Stimulated activated CD4-positive, alpha-beta T cell treated with anti-CD3 and anti-CD28 coated beads, Interleukin-1b, Interleukin-23, amount 100 ng/mL, for 1 hour (primary cell): ENCODE measurements at places on chromosomes 13 and 19.

DNA sequence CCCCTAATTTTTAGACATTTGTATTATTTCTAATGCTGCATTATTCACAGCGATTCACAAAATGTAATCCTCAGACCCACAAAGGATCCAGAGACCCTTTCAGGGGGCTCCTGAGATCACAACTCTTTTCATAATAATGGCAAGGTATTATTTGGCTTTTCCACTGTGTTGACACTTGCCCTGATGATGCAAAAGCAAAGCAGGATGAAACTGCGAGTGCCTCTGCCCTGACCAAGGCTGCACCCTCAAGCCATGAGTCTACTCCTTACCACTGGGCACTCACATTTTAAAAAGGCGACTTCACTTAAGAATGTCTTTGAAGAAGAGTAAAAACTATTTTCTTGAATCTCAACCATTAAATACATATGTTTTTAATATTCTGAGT lies 11.4 kb downstream of the ELF1 start:
- no peak for DNase-seq

GRCh38 chr13:61370520-61370919 lies 45.1 kb downstream of the PCDH20 start:
- no peak for DNase-seq

GRCh38 chr13:102817907-102818306 lies 19.0 kb downstream of the BIVM start:
- DNase-seq, result no peak

DNA sequence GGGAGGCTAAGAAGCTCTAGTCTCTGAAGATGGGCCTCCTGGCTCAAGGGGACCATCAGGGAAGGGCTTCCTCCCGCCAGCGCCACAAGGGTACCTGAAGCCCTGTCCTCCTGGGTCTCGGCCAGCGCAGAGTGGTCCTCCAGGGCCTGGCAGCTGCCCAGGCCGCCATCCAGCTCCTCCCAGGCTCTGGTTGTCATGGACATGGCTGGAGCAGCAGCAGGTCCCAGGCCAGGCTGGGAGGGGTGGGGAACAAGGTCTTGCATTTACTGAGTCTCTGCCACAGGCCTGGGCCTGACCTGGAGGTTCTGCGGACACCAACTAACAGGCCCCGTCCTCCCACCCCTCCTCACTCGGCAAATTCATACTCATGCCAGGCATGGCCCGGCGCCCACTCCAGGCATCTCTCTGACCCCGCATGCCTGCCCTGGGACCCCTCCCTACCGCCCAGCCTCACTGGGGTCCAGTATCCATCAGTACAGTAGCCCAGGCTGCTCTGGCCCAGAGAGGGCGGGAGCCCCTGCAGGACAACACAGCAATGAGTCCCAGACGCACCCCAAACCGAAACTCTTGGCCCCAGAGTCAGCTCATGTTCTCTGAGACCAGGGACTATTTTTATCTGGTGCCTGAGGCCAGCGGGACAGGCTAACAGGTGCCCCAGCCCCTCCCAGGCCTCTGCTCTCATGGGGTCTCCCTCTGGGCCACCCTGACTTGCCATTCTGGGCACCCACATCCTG lies 938 bp downstream of the JSRP1 start:
- no peak for DNase-seq

DNA sequence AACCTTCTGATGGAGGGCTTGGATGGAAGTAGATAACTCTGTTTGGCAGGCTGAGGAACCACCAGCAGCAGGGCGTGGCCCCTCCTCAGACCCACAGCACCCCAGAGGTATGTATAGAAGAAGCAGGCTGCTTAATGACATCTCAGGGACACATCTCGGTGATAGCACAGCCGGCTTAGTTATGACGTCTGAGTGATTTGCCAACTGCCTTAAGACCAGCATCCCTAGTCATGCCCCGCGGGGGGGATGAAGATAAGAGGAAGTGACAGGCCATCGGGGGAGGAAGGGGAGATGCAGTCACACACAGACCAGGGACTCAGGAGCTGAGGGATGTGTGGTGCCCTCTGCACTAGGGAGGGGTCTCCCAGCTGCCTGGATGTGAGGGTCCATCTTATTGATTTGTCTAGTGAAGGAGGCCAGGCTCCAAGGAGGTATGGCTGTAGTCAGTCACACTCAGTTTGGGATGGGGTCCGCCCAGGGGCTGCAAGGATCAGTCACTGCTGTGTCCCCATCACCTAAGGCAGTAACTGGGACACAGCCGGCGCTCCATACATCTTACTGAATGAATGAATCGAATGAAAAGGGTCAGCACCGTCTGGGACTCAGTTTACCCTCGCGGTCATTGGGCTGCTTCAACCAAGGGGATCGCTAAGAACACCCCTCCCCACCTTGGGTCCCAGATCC lies 19.2 kb upstream of the ERCC1 start:
- no peak for DNase-seq

GRCh38 chr13:97122381-97122996 lies 99.6 kb upstream of the MBNL2 start:
- DNase-seq, result no peak

GRCh38 chr19:48249502-48250014 lies 6.2 kb downstream of the CARD8 start:
- DNase-seq, result peak; percentile 48

DNA sequence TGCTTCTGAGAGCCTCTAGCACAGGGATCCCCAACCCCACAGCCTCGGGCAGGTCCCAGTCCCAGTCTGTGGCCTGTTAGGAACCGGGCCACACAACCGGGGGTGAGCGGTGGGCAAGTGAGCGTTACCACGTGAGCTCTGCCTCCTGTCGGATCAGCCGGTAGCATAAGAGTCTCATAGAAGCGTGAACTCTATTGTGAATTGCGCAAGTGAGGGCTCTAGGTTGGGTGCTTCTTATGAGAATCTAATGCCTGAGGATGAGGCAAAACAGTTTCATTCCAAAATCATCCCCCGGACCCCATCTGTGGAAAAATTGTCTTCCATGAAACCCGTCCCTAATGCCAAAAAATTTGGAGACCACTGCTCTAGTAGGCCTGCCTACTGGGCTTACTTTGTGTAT lies 87.0 kb upstream of the UBL3 start:
- no peak for DNase-seq

- no peak for DNase-seq
Observed at GRCh38 chr19:16369664-16370576, 45.3 kb downstream of the KLF2 start.

DNA sequence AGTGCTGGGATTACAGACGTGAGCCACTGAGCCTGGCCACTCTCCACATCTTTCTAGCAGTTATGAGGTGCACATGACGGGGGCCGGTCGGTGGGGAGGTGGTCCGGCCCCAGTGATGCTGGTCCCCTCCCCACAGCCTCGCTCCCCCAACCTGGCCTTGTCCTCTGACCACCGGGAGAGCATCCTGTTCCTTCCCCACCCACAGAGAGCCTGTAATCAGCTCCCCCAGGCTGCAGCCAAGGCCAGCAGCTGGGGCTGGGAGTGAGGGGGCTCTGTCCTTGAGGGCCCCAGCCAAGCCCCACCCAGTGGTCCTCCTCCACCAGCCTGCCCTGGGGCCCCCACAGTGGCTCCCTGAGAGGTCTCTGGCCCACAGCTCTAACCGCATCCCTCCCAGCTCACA lies 3.0 kb upstream of the INSL3 start:
- DNase-seq, result no peak

DNA sequence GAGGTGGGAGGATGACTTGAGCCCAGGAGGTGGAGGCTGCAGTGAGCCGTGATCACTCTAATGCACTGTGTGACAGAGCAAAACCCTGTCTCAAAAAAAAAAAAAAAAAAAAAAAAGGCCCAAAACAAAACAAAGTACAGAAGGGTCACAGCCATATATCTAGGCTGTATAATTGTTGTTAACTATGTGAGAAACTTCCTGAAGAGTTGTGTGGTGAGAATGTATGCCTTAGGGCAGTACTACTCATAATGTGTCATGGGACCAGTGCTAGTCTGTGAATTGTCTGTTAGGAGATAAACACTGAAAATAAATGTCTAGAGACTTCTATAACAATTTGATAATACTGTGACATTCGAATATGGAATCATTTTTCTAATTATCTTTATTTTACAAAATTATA lies 43.1 kb downstream of the PAN3 start:
- DNase-seq, result no peak

DNA sequence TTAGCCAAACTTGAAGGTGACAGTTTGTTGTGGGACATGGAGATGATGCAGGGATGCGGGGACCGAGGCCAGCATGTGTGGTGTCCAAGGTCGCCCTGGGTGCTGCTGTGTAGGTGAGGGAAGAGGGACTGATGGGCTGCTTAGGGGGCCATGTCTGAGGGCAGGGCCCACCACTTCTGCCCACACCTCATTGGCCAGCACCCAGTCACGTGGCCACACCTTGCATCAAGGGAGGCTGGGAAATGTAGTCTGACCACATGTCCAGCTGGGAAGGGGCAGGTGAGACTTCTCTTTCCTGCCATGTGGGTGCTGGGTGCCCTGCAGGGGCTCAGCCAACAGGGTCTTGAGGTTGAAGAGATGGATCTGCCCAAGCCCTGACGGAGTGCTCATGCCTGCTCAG lies 88.9 kb downstream of the KDM4B start:
- DNase-seq, result no peak

DNA sequence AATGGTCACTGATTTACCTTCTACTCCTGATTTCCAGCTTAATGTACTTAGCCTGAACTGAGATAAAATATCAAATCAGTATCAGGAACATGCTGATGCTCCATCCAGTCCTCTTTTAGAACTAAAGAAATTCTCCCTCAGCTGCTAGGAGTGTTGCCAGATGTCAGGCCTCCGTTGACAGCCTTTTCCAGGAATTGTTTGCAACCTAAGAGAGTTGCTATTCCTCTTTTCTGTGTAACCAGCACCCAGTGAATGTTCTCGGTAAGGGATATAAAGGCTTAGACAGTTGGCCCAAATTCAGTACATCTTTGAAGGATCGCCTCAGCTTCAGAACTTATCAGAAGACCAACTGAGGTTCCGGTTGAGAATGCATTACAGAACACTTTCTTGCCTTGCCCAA lies 559.0 kb downstream of the PCDH17 start:
- no peak for DNase-seq

DNA sequence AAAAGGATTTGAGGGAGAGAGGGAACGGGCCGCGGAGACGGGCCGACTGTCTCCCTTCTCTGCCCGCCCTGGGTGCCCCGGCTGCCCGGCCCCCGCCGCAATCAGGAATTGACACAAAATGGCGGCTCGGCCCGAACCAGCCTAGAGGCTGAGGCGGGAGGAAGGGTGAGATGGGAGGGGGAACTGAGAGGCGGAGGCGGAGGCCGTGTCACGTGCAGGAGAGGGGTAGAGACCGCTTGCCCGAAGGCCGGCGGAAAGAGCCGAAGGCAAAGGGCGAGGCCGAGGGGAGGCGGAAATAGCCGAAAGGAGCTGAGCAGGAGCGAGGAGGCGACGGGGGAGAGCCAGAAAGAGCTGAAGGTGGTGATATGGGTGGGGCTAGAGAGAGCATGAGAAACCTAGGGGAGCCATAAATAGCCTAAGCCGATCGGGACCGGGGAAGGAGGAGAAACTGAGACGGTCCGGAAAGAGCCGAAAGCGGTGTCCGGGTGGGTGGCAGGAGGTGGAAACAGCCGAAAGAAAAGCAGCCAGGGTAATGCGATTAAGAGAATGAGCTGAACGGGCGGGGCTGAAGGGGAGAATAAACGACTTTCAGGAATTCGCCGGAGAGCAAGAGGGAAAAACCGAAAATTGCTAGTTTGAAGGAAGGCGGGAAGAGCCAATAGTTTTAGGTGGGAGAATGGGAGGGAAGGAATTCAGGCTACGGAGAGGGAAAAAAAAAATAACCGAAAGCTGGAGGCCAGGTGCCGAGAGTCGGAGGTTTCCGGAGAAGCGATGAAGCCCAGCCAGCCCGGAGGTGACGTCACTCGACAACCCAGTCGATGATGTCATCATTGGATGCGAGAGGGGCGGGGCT lies at the start of gene ZC3H4:
TSS of gene ZC3H4 (minus strand) at position 780 of the 853 bp plus-strand sequence. CDS start 1,192 bp downstream, outside the sequence.
- peak; percentile 98 for DNase-seq

DNA sequence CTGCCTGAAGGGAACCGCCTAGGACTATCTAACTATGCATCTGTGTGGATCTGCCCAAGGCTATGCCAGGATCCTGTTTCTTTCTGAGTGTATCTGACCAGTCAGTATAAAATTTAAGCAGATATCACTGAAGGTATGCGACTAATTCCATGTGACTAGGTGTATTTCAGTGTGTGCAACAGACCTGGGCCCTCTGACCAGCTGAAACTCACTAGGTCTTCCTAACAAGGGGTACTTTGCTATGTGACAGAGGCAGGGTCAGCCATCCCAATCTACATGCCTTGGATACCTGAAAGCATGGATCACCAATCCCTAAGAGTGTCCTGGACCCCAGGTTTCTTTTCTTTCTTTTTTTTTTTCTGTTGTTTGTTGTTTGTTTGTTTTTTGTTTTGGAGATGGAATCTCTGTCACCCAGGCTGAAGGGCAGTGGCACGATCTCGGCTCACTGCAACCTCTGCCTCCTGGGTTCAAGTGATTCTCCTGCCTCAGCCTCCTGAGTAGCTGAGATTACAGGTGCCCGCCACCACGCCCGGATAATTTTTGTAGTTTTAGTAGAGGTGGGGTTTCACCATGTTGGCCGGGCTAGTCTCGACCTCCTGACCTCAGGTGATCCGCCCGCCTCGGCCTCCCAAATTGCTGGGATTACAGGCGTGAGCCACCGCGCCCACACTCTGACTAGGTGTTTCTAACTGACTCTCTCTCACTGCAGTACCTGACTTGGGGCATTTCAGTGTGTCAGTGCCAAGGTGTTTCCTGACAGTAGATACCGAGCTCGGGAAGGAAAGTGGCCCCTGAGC lies 43.5 kb downstream of the FCGBP start:
- DNase-seq, result no peak

DNA sequence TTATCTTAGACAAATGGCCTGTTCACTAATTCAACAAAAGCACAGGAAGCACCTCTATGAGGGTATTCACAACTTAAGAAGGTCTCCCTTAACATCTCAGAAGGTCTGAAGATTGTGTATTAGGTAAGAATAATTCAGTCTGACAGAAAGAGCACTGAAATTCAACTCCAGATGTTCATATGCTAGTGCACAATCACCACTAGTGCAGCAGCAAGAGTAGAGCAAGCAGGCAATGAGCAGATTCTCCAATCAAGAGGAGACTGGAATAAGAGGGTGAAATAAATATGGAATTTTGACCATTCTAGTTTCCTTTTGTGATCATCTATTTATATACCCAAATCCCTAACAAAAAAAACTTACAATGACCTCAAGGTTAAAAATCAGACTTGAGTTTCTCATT lies 52.0 kb downstream of the MPHOSPH8 start:
- DNase-seq, result no peak

DNA sequence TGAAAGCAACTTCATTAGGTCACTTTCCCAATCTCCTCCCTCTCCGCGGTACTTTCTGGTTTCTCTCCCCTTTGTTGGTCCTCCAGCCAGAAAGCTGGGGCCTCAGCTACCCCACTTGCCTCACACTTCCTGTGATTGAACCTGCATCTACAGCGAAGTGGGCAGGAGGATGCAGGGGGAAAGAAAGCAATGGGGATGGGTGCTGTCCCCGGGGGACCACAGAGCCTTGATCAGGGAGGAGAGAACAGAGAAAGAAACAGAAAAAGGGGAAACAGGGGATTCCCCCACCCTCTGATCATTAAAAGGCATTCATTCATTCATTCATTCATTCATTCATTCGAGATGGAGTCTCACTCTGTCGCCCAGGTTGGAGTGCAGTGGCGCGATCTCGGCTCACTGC lies 74.2 kb downstream of the TRPM4 start:
- no peak for DNase-seq
